ENCODE measurements at places on chromosomes 13 and 19. TPM values are rescaled to one million over a fixed set of nuclear protein-coding genes. Genes with fewer than 3 reads are reported as not detected.

DNA sequence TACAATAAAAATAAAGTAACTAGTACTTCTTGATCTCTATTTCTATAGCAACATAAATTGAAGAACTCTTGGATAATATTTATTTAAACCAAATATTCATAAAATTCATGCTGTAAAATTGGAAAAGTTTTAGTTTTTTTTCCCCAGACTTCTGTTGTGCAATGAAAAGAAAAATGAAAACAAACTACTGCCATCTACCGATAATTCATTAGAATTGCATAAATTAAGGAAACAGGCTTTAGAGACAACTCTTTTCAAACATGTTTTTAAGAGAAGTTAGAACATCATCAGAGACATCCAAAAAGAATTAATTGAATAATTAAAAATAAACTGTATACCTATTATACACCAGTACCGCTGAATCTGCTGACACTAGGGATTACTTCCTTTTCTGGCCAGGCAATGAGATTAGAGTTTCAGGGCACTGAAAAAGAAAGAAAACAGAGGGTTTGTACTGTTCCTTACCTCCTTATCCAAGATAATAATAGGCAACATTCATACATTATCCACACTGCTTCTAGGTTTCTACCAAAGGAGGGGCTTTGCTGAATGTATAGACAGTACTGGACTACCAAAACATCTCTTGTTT lies 4.9 kb downstream of the CCDC122 start:
- DNase-seq = peak; percentile 17

- DNase-seq = peak; percentile 90
These were observed 5.2 kb upstream of the ZNF579 start for GRCh38 chr19:55585658-55586339.

DNA sequence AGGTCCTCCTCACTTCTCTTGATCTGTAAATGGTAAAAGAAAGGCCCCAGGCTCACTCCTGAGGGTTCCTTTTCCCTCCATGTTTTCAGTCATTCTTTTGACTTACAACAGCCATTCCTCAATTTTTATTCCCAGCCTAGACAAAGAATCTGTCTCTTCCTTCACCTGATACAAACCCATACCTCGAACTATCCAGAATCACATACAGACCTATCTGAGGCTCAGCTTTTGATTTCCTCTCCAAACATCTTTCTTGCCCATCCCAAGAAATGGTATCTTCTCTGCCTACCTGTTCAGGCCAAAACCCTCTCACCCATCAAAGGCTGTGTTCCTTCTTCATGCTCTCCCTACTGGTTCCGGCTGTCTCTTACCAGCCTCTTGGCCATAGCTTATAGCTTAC lies 2.2 kb downstream of the CHMP2A start:
- DNase-seq = no peak

DNA sequence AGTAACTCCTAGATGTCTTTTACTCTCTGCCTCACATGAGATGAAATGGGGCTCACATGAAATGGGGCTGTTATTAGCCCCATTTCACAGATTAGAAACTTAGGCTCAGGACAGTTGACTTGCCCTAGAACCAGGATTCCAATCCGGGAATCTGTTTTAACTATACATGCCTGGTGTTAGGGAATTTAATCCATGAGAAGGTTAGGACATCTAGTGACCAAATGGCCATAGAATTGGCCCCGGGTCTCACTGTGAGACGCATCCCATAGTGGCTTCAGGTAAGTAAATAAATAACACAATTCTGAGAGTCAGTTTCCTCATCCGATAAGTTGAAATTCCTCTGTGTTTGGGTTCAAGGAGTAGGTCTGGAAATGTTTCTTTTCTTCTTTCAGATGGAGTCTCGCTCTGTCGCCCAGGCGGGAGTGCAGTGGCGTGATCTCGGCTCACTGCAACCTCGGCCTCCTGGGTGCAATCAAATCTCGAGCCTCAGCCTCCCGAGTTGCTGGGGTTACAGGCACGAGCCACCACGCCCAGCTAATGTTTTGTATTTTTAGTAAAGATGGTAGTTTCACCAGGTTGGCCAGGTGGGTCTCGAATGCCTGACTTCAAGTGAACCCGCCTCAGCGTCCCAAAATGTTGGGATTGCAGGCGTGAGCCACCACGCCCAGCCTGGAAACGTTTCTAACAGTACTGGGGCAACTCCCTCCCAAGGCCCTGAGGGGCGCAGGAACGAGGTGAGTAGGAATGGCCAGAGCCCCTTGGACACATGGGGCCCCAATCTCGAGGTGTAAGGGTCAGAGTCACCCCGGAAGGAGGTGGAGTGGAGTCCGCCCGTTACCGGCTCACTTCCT lies 1.2 kb upstream of the ZNF574 start:
- no peak for DNase-seq

DNA sequence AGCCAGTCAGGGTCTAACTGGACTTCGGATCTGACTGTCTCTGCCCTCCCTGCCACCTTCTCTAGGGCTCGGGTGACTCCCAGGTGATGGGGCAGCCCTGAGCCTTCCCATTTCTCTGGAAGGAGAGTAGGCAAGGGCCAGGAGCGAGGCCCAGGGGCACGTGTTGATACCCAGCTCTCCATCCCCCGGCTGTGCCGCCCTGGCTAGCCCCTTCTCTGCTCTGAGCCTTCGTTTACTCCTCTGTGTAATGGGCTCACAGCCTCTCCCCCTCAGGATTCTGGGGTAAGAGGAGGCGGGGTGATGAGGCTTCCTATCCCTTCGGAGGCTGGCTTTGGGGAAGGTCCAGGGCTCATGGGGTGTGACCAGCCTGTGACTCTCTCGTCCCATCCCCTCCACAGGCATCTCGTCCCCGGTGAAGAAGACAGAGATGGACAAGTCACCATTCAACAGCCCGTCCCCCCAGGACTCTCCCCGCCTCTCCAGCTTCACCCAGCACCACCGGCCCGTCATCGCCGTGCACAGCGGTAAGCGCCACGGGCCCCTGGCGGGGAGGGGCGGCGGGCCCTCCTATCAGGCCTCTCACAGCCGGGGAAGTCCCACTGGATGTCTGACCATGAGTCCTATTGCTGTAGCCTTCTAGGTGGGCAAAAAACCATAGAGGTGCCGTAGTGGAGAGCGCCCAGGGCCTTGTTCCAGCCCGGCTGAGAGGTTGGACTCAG lies 31.6 kb downstream of the SMIM24 start:
- no peak for DNase-seq

GRCh38 chr19:677201-677600 lies 1.0 kb downstream of the FSTL3 start:
- no peak for DNase-seq

GRCh38 chr19:18933297-18933696 lies 7.7 kb downstream of the HOMER3 start:
- DNase-seq = no peak

DNA sequence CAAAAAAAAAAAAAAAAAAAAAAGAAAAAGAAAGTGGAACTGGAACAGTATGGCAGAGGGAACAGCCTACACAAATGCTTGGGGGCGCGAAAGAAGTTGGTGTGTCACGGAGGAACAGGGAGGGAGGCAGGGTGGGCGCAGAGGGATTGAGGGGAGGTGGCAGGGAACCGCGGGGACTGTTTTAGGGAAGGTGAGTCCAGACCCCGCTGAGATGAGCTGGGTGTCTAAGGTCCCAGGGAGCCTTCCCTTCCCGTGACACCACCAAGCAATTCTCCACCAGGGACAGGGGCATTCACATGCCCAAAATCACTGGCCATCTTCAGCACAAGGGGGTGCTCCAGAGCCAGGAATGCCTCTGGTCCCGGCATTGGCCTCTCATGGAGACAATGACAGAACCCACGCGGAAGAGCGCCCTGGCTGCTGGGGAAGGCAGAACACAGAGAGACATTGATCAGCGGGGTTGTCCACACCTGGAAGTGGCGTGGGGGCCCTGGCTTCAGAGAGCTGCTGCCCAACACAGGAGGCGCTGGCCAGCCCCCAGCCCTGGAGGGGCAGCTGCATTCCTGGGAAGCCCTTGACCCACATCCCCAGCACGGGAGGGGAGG lies 6.9 kb downstream of the PEAK3 start:
- no peak for DNase-seq

DNA sequence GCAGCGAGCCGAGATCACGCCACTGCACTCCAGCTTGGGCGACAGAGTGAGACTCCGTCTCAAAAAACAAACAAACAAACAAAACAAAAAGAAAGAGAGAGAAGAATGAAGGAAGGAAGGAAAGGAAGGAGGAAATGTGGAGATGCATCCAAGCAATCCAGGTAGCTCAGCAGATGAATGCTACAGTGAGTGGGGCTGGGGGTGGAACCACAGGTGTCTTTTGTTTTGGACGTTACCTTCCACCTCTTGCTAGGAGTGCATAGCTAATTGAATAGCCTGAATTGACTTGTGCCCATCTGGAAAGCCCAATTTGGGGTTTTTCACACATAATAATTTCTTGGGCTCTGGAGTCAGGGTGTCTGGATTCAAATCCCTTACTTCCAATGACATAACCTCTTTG lies 66.0 kb upstream of the GTF3A start:
- DNase-seq = no peak

GRCh38 chr13:50573066-50573465 lies 270.4 kb downstream of the DLEU7 start:
- no peak for DNase-seq

GRCh38 chr19:47151627-47152026 lies 21.0 kb downstream of the SAE1 start:
- no peak for DNase-seq

GRCh38 chr13:25727250-25727649 lies 324.6 kb downstream of the SHISA2 start:
- no peak for DNase-seq

DNA sequence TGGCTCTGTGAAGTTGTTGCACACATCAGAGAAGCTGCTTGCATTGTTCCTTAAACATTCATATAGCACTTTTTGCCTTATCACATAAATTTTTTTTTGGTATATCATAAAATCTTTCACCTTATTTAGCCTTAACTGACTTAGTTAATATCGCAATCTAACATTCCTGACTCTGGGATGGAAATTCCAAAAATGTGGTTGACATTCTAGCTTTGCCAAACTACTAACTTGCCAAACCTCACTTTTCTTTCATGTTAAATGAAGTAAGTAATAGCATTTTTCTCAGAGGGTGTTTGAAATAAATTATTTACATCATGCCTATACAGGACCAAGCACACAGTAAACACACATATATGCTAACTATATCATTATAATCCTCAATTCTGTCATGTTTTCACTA lies 736.9 kb upstream of the PCDH9 start:
- DNase-seq = no peak

DNA sequence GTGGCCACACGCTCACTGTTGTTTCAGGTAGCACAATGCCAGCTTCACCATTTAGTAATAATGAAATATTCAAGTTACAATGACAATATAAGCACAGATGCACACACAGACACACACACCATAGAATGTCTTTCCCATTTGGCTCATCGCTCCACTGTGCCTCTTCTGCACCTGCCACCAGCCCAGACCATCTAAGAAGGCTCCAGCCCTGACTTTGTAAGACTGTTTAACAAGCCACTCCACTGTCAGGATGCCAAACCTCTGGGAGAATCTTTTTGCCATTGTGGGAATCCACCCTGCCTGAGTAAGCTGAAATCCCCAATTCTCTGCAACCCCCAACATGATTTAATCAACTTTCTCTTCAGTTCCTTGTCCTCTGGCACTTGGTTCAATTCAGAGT lies 60.6 kb downstream of the LHFPL6 start:
- DNase-seq = no peak

DNA sequence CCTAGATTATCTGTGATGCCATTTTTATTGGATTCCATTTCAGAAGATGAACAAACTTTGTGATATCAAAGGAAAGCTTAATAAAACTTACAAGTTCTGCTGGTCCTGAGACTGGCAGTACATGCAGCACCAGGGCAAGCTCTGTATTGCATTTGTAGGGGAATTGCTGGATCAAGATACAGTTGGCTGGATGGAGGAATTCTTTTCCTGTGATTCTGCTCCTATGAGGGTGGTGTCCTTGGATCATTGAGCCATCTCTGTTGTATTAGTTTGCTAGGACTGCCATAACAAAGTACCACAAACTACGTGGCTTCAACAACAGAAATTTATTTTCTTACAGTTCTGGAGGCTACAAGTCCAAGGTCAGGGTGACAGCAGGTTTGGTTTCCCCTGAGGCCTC lies 33.9 kb upstream of the CSNK1A1L start:
- DNase-seq = no peak

GRCh38 chr13:31048521-31048920 lies 113.2 kb downstream of the HSPH1 start:
- no peak for DNase-seq

DNA sequence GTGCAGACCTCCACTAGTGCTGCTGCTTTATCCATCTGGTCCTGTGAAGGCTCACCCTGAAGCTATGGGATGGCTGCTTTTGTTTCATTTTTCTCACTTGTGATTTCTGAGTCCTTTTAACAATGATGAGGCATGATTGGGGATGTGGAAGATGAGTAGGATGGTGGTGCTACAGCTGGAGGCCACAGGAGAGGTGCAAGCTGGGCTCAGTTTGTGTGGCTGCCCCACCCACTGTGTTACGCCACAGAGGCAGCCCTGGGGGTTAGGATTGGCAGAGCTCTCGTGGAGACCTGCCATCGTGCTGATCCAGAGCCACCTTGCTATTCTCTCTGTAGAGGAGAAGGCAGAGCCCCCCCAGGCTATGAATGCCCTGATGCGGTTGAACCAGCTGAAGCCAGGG lies 19.6 kb upstream of the QTRT1 start:
- DNase-seq = no peak

DNA sequence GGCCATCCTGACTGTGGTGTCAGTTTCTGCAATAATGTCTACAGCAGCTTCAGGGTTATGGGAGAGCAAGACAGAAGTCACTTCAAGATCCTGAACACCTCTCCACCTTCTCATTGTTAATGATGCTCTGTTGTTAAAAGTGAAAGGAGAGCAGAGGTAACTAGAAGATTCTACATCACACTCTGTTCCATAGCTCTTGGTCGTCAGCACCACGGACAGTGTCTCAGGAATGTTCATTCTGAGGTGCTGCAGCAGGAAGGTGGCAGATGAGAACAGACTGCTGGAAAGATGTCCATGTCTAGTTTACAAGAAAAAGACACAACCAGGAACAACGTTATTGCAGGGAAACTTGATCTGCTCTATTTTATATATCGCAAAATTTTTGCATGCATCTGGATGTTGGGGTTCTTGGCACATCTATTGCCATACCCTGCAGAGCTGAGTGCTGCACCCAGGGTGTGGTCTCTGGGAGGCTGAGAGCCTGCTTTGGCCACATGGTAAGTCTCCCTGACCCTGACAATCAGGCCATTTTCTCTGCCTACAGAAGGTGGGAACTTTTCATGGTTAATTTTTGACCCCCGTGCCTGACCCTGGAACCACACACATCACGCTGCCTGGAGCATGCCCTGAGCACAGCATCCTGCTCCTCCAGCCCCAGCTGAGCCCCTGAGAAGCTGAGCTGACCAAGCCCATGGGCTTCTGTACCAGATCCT lies 12.7 kb downstream of the CEACAM21 start:
- DNase-seq = peak; percentile 52

Gene GJB2
- 3.8 TPM for polyA plus RNA-seq

Gene TEX26
- polyA plus RNA-seq = 1.9 TPM

Gene NKPD1
- polyA plus RNA-seq = 0.21 TPM

Gene MBD3L2
- not detected for polyA plus RNA-seq

Gene GJB6
- 2.7 TPM for polyA plus RNA-seq

Gene EPSTI1
- polyA plus RNA-seq = 13.7 TPM

Gene ZNF575
- 2.7 TPM for polyA plus RNA-seq

Gene EFNB2
- 127 TPM for polyA plus RNA-seq

Gene PTH2
- polyA plus RNA-seq = not detected

Gene OSCAR
- polyA plus RNA-seq = 0.27 TPM

Gene IRGC
- polyA plus RNA-seq = not detected

Gene COX7A1
- polyA plus RNA-seq = 34.1 TPM

Gene NPHS1
- 223 TPM for polyA plus RNA-seq

Gene SLC8A2
- 0.21 TPM for polyA plus RNA-seq

Gene PLIN5
- polyA plus RNA-seq = 3.3 TPM

Gene FXYD7
- 0.95 TPM for polyA plus RNA-seq

Measured in renal pelvis (tissue), 12 donors.